ENCODE measurements at places on chromosomes 5 and 9.

DNA sequence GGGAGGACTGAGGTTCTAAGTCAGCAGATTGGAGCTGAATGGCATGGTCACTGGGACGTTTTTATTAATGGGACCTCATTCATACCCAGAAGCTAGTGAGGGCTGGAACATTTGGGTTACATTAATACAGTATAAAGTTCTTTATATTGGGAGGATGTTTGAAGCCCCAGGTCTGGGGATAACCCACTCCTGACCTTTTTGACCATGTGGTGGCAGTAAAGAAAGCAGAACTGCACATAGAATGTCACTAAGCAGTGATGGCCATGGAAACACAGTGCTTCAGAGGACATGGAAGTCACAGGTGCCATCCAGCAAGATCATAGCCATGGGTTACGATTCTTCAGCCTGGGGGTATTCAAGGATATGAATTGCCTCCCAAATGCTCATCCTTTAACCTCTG, 176.0 kb downstream of the ATP10B start:
- DNase-seq: no peak

GRCh38 chr5:89534331-89534730, 651.3 kb upstream of the MEF2C start:
- no peak for DNase-seq

DNA sequence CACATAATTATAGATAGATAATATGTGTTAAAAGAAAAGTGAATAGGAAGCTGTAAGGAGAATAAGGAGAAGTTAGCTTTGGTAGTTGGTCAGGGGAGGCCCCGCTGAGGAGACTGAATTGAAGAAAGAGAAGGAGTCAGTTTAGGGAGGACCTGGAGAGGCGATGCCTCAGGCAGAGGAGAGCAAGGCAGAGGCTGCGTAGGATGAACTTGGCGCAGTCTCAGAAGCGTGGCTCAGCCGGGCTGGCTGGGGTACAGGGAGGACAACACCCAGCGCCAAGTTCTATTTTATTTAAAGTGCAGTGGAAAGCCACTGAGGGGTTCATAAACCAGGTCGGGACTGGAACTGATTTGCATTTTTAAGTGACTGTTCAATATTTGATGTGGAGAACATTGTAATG, 68.5 kb downstream of the PTCD2 start:
- DNase-seq: no peak

DNA sequence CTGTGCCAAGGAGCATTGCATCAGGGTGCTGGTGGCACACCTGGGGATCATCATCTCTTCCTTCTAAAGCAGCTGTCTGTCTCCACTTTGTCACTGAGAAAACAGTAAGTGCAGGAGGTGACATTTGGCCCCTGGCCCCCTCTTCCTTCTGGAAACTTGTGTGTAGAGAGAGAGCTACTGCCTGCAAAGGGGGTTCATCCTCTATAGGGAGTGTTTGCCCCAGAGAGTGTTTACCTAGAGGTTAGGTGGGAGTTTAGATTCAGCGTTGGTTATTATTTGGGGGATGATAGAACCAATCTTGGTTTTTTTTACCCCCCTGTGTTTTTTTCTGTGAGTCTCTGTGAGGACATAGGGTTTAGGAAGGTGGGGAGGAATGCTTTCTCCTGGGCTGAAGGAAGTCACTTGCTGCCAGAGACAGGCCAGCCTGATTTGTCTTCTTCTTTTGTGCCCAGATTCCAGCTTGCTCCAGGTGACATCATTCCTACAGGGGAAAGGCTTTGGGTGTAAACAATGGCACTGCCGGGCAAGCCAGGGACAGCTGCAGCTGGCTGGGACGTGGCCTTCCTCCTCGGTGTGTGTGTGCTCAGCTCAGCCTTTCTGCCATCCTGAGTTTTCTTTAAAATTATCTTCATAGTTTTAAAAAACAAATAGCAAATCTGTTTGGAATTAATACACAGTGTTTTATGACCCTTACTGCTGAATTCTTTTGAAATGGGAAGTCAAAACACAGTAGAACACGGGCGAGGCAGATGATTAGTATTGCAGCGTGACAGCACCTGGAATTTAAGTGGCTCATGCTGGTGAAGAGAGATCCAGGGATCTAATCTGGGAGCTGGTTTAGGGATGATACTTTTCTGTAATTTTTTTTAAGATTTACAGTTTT, 24.5 kb downstream of the PRRC2B start:
- DNase-seq: no peak

DNA sequence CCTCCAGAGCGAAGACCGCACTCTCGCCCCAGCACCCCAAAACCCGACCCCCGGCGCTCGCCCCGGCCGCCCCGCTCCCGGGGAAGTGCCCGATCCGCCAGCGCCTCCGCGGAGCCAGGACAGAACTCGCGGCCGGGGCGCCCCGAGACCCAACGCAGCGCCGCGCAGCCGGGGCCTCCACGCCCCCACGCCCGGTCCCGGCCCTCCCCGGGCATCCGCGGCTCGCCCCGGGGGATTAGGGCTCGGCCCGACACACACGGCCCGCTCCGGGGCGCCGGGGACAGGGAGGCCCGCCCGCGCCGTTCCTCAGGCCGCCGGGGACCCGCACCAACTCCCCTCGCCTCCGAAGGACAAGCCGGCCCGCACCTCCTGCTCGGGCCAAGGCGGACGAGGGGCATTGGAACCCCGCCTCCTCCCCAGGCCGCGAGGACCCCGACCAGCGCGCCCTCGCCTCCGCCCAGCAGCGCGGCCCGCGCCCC, 544 bp downstream of the FNBP1 start:
- no peak for DNase-seq

- DNase-seq: no peak
These were observed 49.7 kb downstream of the FER start for GRCh38 chr5:108797396-108797795.

DNA sequence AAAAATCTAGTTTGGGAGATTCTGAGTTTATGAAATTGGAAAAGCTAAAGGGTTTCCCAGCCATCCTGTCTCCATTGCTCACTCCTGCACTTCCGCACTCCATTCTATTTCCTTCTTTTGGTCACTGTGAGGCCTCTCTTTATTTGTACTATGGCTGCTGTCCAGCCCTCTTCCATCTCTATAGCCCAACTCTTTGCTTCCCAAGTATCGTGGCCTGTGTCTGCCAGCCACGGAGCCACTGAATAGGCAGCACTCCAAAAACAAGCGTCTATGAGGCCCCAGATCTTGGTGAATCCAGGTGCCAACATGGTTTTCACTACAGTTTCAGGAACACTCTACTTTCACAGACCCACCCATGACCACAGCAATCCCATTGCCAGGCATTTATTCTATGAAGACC, 37.2 kb downstream of the GRAMD2B start:
- DNase-seq: no peak

GRCh38 chr9:121491111-121491510, 8.5 kb downstream of the GGTA1 start:
- no peak for DNase-seq

DNA sequence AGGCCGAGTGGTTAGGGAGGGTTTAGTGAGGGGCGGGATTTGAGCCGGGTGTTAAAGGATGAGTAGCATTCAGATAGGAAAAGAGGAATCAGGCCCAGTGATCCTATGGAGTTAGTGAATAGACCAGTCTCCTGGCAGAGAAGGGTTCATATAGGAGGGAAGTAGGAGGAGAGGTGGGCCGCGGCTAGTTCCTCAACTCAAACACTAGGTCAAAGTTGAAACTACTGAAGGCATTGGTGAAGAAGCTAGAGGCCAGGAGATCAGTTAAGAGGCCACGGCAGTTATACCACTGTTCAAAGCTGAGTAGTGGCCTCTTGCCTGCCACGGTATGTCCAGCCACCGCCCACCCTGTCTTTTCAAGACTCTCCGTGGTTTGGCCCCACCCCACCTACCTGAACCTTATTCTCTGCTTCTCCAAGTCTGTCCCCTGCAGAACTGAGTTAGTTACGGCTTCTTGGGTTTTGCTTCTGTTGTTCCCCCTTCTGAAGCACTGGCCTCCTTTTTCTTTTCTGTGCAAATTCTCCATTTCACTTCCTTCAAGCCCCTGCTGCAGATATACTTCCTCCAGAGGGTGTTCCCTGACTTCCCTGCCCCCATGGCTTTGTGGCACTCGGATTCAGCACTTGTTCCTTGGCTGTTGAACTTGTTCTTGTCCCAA, 1.8 kb downstream of the ZBTB34 start:
- no peak for DNase-seq

DNA sequence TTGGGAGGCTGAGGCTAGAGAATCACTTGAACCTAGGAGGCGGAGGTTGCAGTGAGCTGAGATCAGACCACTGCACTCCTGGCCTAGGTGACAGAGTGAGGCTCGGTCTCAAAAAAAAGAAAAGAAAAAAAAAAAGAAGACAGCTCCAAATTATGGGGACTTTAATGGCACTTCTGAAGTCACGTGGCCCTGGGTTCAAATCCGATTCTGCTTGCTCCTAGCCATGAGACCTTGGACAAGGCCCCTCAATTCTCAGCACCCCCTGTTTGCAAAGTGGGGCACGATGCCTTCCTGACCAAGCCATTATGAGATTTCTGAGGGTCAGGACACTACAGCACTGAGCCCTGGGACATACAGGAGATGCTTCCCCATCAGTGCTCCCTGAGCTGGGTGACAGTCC, 1.1 kb upstream of the ENG start:
- DNase-seq: no peak

- no peak for DNase-seq
These were observed 40.9 kb downstream of the NFIB start for GRCh38 chr9:14272927-14273528.

GRCh38 chr5:4028384-4028783, 432.8 kb downstream of the IRX1 start:
- no peak for DNase-seq

DNA sequence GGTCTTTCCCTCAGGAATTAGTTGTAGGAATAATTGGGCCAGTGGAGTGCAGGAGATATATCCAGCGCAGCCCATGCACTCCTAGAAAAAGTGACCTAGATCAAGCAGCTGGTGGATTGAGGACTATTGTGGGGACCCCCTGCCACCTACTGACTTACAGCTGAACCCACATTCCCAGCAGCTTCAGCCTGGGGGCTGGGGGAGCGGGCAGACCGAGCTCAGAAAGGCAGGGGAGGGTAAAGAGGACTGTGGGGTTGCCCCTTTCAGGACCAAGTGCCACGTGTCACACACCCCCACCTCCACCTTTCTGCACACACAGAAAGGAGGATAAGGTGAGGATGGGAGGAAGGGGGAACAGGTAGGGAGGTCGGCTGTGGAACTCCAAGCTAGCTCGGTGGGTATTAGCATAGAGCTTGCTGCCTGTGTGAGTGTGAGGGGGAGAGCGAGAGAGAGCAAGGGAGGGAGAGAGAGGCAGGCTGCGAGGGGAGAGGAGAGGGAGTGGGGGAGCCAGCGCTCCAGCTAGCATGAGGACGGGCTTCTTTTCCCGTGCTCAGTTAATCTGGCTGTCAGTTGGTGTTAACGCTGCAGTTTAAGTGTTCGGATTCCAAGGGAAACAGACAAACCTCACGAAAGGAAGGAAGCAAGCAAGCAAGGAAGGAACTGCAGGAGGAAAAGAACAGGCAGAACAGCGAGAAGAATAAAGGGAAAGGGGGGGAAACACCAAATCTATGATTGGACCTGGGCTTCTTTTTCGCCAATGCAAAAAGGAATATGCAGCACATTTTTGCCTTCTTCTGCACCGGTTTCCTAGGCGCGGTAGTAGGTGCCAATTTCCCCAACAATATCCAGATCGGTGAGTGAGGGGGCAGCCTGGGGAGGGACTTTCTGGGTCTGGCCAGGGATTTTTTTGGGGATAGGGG, at the start of gene GRIA1:
Gene GRIA1, plus strand, starts transcription at position 553 of the 920 bp plus-strand sequence.
- DNase-seq: no peak

DNA sequence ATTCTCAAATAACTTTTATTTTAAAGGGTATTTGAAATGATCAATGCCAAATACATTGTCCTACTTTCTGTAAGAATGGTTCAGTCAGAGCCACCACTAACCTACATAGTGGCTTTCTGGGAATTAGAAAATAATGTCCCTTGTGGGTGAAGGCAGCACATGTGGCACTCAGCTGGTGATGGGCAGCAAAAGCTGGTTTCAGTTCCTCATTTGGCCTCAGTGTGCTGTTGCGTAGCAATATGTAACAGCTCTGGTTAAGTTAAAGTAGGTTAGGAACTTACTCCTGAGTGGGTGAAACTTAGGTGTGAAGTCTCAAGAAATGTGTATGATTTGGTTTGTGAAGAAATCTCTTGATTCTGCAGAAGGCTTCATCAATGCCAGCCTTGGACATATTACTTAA, 99.6 kb upstream of the SPEF2 start:
- DNase-seq: no peak

GRCh38 chr5:154849791-154850201, 607 bp downstream of the FAXDC2 start:
- no peak for DNase-seq

GRCh38 chr9:121757281-121757585, 105.8 kb downstream of the DAB2IP start:
- DNase-seq: no peak

GRCh38 chr5:54671111-54671531, 153.6 kb downstream of the SNX18 start:
- DNase-seq: no peak

DNA sequence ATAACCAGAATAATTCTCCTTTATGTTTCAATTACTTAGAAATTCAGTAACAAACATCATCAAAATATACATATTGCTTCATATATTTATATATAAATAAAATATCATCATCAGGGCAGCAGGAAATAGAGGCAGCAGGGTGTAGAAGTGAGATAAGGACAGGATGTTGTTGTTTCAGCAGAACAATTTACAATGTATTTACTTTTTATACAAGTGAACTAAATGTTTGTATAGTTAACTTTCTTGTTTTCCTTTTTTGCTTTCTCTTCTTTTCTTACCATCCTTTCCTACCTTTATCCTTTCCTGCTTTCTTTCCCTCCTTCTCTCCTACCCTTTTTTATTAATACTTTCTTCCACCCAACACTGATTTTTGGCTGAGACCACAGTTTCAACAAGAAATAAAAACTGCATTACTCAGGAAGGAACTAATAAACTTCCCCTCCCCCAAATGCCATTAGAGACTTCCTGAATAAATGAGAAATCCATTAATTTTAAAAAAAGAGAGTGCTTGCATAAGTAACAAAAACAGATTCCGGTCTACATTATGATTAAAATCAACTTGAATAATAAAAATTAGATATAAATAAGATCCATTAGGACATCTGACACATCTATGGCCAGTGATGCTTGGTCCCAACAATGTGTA, 159.8 kb upstream of the ACOT12 start:
- DNase-seq: no peak

DNA sequence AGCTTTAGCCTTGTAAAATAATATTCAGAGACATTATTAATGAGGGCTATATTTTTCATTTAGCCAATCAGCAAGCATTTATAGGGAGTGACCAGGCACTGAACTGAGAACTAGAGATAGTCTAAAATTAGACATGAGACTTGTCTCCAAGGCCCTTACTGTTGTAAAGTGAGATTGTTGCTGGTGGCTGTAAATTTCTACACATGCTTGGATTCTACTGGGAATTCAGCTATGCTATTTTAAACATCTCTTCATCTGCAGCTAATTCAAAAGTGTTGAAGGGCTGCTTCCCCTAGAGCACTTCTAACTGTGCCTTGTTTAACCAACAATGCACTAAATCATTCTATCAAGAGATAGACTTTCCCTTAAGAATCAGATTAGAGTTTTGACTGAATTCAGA, 67.4 kb downstream of the CHSY3 start:
- no peak for DNase-seq

DNA sequence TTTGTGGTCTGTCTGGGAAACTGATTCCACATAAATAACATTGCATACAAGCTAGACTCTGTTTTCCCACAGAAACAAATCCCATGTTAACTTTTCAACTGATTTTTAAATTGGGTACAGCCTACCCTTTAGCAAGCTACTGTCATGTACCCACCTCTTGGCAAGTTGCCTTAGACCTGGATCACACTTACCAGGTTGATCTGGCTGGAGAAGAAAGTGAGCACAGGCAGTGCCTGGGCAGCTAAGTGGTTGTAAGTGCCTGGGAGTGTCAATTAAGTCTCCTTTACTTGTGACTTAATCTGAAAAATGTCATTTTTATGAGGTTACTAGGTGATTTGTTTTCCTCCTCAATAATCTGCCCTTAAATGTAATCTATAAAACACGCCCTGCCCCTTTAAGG, 336.4 kb downstream of the ARL15 start:
- no peak for DNase-seq

All from GOT3 (cell line).